Activated CD4-positive, alpha-beta T cell treated with anti-CD3 and anti-CD28 coated beads, Interleukin-2, amount 50 U/mL, for 24 hours (primary cell): ENCODE measurements at places on chromosomes 13 and 19.

DNA sequence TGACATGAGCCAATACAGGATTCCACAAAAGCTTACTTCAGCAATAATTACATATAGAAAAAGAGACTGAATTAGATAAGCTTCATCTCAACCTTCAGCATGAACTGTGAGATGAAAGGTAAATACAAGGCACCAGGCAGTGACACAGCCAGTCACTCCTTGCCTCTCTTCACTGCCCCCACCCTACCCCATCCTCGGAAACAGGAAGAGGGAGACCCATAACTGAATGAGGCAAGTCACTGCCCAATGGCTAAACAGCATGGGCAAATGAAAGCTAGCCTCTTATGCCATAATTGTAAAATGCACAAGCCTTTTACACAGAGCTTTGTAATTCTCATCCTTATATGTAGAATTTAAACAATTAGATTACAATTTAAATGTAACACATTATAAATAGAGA is 1.7 kb downstream of the ZNF160 start:
- no peak for DNase-seq

DNA sequence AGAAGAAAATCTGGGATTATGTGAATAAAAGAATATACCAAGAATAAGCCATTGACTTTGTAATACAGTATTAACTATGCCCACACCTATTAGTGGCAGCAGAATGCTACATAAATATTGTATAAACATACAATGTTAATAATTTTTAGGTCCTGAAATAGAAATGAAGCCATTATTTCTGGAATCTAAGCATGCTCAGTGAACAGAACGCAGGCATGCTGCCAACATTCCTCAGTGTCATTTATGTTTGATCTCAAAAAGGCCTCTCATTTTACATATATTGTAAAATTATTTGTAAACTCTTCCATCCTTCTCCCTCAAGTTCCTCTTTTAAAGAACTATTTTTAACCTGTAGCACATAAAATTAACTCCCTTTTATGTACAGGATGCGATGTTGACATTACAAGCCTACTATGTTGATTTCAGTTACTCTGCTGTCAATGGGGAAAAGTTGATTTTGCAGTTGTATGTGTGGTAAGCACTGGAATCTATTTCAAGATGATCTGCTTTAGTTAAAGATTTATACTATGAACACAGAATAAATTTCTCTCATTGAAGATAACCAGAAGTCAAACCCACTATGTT is 118.8 kb downstream of the VWA8 start:
- DNase-seq, result no peak

- DNase-seq, result peak; percentile 61
These were observed 2.9 kb downstream of the CILP2 start for GRCh38 chr19:19540715-19541515.

GRCh38 chr13:43407023-43407581 is 379.7 kb downstream of the ENOX1 start:
- no peak for DNase-seq

- no peak for DNase-seq
These were observed 187.1 kb downstream of the KATNAL1 start for GRCh38 chr13:30120133-30120822.

DNA sequence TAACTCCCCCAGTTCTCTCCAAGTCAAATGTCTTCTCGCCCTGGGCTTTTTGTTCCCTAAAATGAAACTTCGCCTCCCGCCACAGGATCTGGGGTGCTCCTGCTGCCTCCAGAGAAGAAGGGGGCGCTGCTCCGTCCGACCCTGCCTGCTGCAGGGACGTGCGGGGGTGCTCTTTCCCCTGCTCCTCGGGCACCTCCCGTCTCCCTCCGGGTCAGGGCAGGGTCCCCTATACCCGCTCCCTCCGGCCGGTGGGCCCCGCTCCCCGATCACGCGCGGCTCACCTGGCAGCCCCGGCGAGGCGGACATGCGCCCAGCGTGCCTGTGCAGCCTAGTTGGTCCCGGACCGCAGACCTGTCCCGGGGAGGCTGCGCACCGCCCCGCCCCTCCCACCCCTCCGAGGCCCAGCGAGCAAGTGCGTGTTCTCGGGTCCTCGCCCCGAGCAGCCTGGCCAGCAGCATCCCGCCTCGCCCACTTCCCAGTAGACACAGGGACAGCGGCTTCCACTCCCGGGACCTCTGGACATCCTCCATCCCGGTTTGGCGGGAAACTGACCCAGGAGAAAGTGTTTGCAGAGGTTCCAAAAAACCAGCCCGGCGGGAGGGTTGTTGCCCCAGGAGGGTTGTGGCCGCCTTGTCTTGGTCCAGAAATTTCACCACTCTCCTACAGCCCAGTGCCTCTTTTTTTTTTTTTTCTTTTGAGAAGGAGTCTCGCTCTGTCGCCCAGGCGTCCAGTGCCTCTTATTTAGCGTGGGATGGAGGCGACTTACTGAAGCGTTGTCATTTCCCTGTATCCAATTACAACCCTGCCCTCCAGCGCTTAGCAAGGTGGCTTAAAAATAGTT is at the start of gene OXGR1:
Gene OXGR1 (minus strand): TSS at position 460 of the 841 bp plus-strand sequence. CDS start 6,717 bp downstream, outside the sequence.
- no peak for DNase-seq

DNA sequence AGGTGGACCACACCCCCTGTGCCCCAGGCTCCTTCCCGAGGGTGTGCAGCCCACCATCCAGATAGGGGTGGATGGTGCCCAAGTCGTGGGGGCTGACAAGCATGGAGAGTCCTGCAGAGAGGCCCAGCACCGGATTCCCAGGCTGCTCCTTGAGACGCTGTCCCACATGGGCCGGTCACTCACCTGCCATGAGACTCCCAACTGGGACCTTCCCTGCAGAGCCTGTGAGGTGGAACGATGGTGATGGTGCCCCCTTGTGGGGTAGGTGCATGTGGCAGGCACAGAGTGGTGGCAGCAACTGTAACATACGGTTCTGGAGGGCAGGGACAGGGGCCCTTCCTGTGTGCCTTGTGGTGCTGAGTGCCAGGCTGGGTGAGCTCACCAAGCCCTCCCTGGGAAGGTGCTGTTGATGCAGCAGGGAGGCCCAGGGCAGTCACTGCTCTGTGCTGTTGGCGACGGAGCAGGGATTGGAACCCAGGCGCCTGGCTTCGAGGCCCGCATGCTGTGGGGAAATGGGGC is 33.1 kb downstream of the PPP1R37 start:
- peak; percentile 52 for DNase-seq

- DNase-seq, result no peak
These were observed 82.7 kb downstream of the KDM4B start for GRCh38 chr19:5051619-5052018.

DNA sequence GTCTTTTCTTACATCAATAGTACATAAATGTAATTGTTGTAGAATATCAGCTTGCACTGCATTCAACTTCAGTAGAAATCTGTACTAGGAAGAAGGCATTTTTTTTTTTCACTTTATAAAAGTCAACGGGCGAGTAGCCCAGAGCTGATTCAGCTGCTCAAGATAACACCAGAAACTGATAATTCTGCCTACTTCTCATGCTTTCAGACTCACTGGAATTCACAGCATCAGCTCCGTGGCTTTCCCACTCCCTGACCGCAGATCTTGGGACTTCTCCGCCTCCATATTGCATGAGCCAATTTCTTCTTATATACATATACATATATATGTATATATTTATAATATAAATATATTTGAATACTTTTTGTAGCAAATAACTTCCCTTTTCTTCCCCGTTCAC is 263.1 kb upstream of the RXFP2 start:
- DNase-seq, result no peak

DNA sequence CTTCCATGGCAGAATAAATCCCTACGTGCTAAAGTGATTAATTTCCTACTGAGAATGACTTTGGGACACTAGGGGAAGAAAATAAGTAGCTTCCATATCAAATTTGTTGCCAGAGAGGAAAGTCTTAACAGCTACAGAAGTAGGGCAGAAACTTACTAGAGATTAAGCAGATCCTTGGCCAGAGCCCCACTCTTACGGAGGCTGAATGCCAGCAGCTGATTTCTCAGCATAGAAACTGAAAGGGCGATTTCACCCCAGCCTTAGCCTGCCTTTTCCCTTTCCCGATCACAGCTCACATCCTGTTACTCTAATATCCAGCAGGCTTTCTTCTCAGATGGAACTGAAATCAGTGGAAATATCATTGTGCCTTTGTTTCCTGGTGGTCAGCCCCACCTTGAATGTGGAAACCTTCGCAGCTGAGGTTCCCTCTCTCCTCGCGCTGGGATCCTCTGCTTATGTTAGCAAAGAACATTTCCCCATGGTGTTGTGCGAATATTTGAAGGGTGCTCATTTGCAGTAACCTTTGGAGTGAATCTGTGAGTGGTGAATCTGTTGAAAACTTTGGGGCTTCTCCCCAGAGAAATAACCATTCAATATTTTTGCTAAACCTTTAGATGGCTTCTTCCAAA is 8.4 kb downstream of the FAM124A start:
- DNase-seq, result no peak
